NCI-H69 (cell line): ENCODE measurements at places on chromosomes 2 and 18.

DNA sequence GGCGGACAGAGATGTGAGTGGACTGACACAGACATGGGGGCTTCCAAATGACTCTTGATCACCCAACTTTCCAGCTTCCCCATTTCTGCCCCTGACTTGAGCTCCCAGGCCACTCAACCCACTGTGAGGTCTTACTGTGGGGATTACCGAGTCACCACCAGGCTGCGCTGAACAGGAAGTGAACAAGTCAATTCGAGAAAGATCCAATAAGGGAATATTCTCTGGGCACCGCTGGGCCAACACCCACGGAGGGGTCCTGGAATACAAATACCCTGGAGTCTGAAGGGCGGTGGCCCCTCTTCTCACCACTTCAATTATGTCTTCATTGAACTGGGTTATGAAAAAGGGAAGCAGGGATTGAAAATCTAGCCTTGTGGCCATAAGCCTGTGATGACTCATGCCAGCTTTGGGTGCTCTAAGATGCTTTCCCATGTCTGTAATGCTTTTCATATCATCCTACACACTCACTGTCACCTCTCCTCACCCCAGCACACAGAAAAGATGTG, 37.7 kb downstream of the BCL11A start:
- DNase-seq: peak; percentile 1

DNA sequence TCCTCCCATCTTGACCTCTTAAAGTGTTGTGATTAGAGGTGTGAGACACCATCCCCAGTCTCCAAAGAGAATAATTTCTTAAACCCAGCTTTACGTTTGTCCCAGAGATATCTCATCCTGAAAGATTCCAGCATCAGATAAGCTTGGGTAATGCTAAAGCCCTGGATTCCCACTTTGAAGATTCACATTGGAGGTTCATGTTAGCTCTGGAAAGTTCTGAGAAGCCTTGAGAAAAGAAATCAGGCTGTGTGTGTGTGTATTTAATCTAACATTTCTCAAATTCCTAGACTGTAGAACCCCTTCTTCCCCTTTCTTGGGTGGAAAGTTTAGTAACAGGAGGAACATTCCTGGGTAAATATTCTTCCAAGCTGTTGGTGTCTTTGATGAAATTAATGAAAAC, 18.0 kb downstream of the ZNF532 start:
- DNase-seq: no peak

DNA sequence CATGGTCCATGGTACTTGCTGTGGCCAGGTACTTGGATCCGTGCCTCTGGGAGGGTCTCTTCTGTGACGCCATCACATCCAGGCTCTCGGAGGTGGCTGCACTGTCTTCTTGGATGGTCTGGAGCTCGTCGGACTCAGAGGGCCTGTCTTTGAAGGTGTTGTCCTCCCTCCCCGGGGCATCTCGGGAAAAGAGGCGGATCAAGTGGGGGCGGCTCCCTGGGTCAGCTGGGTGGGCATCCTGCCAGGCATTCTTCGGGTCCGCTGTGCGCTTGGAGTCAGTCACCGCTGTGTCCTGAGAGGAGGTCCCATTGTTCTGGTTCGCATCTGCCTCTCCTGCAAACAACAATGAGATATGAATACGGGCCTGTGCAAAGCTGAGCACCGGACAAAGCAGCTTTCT, 115.6 kb downstream of the MBP start:
- no peak for DNase-seq

GRCh38 chr2:46945671-46946070, 30.1 kb upstream of the MCFD2 start:
- no peak for DNase-seq

DNA sequence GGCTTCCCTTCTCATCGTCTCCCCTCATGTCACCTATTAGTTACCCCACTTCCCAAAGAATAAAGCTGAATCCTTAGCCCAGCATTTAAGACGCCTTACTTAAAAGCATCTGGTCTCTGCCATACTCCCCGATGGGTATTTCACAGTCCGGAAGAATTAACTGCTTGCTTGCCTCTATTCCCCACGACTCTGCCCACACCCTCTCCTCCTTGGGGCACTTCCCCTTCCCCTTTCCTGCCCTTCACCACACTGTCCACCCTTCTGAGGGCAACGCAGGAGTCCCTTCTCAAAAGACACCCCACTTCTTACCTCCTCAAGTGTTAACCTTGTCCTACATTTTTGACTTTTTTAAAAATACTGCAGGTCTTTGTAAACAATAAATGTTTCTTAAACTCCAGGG, 60.1 kb upstream of the RMP24 start:
- no peak for DNase-seq

GRCh38 chr2:133835821-133836619, 267.8 kb upstream of the NCKAP5 start:
- DNase-seq: no peak

DNA sequence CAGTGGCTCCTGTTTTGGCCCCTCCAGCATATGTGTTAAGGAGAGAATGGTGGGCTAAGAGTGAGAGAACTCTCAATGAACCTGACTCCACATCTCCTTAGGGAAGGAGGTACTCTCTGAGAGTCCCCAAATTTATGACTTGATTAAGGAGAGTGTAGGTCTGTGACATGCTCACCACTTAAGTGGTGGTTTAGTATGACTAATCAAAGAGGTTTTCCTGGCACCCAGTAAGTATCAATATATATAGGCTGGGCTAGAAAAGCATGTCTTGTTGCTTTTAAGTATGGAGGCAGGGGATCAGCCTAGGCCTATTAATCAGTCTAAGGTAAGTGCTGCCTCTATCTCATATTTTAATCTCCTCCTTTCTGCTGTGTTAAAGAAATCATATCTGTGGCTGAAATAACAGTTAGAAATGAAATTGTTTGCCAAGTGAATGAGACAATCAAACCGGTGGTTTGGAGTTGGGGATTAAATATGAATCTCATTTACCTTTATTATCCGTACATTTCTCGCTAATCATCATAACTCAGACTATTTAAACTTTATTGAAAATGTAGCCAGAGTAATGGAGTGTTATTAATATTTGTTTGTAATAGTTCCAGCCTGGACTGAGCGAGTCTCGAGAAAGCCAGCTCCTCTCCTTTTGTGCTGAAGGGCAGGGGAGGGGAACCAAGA, 107.7 kb upstream of the MEIS1 start:
- no peak for DNase-seq

DNA sequence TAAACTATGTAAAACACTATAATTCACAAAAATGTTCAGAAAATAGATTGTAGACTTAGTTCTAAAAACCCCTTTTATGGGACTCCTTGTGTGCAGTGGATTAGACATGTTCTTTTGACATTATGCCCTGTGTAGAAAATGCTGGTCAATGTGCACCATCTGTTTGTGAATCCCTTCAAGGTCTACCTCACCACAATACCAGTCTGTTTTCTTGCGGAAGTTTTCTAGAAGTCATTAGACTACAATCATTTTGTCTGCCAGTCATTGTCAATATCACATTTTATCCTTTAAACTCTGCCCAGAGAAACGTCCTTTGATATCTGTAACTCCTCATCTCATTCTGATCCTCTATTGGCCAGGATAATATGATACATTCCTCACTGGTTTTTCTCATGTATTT, 7.8 kb downstream of the ITGA4 start:
- DNase-seq: no peak

DNA sequence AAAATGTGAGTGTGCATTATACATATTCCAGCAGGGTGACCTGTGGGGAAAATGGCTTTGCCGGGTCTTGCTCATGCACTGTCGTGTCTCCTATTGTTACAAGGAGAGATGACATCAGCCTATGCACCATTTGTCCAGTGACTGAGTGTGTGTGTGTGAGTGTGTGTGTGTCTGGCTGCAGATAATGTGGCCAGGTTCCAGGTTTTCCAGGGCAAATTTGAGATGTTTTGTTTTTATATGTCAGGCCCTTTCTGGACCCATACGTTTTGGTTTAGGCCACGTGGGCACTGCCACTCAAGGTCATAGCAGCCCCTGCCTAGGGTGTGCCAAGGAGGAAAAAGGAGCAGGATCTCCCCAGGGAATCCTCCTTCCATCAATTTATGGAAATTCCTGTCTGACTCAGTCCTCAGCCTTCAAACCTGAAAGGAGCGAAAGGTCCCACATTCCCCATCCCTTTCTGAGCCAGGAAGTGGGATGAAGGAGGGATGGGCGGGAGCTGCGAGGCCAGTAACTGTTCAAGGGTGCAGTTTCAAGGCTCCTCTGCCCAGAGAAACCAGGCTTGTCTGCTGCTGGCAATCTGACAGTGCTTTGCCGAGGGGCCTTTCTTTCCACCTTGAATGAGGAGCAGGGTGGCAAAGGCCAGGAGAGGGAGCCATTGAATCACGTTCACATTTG, 93.0 kb upstream of the SMAD2 start:
- DNase-seq: peak; percentile 98

DNA sequence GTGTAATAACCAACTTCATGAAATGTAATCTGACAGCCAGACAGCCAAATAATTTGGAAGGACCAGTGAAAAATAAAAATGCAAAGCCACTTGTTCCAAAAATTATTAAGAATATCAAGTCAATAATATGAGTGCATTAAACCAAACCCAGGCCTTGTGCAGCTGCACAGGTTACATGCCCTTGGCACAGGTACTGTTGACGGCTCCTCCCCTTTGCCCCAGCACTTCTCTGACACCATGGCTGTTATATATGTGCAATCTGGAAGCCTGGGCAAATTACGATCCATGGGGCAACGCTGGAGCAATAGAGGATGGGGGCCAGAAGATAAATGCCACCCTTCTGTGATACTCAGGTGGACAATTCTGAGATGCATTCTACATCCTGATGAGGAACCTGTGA, 68.9 kb downstream of the METTL4 start:
- DNase-seq: no peak

DNA sequence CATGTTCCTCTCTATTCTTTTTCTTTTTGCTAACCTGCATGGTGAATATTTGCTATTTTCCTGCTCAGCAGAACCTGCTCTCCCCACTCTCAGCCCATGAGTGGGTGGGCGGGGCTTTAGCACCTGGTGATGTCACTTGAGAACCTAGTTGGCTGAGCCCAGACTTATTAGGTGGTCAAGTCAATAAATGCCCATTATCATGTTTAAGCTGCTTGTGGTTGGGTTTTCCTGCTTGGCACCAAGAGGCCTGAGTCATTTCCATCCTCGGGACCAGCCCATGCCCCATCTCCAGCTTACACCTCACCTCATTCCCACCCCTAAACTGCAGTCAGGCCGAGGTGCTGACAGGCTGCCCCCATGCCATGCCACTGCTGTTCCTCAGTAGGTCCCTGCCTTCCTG, 226.6 kb downstream of the ANKRD30B start:
- no peak for DNase-seq

DNA sequence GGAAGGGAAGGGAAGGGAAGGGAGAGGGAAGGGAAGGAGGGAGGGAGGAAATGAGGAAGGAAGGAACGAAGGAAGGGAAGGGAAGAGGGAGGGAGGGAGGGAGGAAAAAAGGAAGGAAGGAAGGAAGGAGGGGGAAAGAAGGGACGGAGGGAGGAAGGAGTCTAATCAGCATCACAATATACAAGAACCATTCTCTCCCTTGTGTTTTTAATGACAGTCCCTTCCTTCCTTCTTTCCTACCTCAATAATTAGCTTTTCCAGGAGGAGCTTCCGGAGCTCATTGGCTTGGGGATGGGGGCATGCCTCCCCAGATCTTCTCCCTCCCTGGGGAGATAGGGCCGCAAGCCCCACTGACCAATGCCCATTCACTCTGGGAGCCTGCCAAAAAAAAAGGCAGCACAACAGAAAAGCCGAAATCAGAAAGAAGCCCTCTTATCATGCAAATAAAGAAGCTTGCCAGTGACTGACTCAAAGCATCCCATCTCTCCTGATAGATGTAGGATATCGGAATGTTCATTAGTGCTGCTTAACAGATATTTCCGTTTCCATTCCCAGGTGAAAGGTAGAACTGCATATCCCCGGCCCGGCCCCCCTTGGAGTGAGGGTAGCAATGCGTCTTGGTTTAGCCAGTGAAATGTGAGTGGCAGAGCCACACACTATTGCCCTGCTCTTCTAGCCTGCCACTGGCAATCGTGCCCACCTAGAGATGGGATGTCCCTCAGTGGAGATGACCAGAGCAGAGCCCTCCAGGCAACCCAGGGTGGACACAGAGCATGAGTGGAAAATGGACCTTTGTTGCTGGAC, 17.8 kb upstream of the SMAD7 start:
- DNase-seq: no peak

DNA sequence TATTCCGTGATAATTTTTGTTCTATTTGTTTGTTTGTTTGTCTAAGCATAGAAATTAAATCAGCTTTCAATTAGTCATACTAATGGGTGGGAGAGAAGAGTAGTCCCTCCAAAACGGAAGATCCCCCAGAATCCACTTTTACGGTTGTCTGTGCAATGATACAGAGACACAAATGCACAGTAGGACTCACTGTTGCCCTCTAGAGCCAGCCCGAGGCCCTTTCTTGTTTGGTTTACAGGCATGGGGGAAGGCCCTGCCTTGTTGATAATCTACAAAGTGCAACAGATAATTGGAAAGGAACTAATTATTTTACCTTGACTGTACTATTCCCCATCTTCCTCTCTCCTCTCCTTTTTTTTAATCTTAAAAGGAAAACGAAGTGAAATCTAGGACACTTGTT, 121.1 kb downstream of the ACOXL start:
- DNase-seq: peak; percentile 58

DNA sequence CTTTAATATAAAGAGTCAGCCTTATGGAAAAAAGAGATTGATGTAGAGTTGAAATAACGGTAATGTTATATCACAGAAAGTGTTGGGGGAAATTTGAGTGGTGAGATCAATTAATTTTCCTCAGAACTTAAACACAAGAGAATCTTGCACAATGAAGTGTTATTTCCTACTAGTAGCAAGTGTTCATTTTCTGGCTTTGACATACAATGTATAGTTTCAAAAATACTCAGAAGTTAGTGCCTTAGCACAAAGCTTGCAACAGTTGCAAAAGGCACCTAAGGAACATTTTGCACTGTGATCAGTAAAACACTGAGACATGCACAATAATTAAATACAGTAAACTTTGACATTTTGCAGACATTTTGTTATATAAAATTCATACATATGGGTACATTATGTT, 161.2 kb downstream of the CD226 start:
- DNase-seq: no peak

- DNase-seq: no peak
These were observed 102.9 kb upstream of the ETAA1 start for GRCh38 chr2:67294218-67294617.

DNA sequence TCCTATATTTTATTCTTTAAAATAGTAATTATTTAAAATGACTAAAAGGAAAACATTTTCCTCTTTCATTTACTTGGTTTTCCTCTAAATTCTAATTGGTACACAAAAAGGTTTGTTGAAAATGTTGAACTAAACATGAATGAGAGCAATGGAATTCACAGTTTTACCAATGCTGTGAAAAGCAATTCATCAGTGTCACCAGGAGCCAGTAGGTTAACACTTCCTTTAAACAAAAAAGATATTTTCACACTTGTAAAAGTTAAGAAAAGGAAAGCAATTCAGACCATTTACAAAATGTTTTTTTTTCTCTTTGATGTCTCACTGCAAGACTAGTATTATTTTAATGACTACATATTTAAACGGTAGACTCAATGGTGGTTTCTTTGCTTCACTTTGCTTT, 341.6 kb downstream of the RIT2 start:
- DNase-seq: no peak

DNA sequence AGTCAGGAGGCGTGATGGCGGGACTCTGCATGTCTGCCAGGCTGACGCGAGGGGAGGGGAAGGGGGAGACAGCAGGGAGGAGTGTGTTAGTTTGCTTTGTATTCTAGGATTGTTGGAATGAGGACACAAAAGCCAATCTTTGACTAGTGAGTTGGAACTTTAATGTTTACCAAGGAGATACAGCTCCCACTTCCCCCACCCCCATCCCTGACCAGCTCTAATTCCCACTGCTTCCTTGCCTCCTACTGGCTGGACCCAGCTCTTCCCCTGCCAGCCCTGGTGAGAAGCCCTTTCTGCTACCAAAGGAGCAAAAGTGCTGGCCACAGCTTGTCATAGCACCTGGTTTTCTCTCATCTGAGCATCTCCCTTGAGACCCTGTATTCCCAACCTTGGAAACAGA, 84.5 kb downstream of the CELF4 start:
- peak; percentile 66 for DNase-seq
